Spinal cord (tissue), 10 donors: ENCODE measurements at places on chromosomes 13 and 19. TPM values are rescaled to one million over a fixed set of nuclear protein-coding genes. Genes with fewer than 3 reads are reported as not detected.
A peak's percentile ranks its signal among the peaks of the same experiment; 100 is the strongest.

GRCh38 chr13:40762849-40763248 is 8.1 kb downstream of the MRPS31 start:
- peak; percentile 1 for DNase-seq

DNA sequence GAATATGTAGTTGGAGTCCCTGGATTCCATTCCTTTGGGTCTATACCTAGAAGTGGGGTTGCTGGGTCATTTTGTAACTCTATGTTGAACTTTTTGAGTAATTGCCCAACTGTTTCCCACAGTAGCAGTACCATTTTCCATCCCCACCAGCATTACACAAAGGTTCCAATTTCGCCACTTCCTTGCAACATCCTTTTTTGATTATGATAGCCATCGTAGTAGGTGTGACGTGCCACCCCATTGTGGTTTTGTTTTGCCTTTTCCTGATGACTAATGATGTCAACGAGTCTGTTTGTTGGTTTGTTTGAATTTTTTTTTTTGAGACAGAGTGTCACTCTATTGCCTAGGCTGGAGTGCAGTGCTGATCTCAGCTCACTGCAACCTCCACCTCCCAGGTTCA is 3.3 kb upstream of the PEX11G start:
- DNase-seq: no peak

GRCh38 chr13:37194428-37194861 is 89.0 kb upstream of the CSNK1A1L start:
- no peak for DNase-seq

DNA sequence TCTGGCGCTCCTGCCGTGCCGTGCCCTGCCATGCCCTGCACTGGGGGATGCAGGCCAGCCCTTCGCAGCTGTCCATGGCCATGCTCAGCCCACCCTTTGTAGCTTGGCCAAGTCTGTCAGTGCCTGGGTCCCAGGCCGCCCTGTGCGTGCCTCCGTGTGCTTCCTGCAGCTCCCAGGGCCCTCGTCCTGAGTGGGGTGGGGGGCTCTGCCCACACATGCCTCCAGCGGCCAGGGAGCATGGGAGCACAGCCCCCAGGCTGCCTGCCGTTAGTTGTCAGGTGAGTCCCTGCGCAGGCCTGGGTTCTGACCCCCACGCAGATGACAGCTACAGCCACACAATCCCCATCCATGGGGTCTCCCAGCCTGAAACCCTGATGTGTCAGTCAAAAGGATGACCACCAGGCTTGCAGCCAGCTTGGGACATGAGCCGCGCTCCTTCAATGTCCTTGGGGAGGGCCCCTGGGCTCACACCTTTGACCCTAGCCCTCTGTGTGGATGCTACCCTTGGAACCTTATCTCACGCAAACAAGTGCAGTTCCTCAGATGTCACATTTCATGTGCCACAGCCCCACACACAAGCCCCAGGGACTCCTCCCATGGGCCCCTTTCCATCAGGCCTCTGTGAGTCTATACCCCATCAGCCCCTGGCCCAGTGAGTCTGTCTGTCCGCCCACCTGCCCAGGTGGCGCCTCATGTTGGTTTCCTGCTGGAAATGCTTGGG is 24.5 kb downstream of the TMED1 start:
- DNase-seq: no peak

DNA sequence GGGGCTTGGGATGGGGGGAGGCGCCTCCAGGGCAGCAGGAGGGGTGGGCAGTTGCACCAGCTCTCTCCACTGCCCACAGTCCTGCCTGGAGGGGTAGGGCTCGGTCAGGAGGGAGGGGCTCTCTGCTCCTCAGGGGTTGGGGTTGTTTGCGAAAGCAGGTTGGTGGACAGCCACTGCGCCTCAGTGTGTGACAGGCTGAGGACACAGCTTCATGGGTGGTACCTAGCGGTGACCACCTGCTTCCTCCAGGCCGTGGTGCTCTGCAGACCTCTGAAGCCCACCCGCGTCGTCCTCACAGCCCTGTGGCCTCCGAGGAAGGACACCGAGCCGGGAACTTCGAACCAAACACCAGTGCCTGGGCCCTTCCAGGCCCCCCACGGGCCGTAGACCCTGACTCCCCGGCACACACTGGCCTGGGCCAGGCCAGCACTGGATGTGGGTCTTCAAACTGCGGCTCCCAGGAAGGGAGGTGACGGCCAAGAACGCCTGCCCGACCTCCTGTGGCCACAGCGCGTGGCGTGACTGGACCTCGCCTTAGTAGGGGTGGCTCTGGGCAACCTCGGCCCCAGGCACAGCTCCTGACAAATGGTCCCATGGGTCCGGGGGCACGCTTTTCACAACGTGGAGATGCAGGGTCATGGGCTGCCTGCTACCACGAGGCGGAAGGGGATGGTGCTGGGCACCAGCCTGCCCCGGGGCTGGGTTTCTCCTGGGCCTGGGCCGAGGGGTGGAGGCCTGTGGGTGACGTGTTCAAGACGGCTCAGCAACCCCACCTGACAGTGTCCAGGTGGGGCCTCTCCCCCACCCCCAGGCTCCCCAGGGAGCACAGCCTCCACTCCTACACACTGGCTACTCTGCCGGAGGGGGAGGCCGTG is 173.2 kb downstream of the KDM4B start:
- DNase-seq: no peak

DNA sequence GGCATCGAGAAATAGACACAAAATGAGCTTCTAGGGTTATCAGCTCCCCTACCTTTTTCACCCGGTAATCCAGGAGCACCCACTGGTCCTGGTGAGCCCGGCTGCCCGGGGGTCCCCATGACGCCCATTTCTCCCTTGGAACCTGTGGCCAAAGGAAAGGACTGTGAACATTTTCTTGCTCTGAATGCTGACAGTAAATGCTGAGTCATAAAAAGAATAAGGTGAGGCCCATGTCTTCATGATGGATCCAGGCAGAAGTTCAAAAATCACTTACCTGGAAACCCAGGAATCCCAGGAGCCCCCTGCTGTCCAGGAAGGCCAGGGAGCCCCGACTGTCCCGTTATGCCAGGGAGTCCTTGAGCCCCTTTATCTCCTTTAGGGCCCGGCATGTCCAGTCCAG is 129.2 kb downstream of the COL4A1 start:
- DNase-seq: no peak

GRCh38 chr19:5157186-5157585 is 183.4 kb downstream of the PTPRS start:
- no peak for DNase-seq

The PSG2 gene
- total RNA-seq: not detected

The TBXA2R gene
- total RNA-seq: 0.79 TPM

The ZNF224 gene
- 49.9 TPM for total RNA-seq
